Sciatic nerve (tissue), 2 donors: ENCODE measurements at places on chromosomes 6 and 20.

DNA sequence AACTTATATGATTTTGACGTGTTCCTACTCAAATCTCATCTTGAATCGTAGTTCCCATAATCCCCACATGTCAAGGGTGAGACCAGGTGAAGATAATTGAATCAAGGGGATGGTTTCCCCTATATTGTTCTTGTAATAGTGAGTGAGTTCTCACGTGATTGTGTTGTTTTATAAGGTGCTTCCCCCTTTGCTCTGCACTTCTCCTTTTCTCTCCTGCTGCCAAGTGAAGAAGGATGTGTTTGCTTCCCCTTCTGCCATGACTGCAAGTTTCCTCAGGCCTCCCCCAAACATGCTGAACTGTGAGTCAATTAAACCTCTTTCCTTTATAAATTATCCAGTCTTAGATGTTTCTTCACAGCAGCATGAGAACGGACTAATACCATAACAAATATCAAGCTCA is 83.2 kb downstream of the MANEA start:
- no peak for DNase-seq

DNA sequence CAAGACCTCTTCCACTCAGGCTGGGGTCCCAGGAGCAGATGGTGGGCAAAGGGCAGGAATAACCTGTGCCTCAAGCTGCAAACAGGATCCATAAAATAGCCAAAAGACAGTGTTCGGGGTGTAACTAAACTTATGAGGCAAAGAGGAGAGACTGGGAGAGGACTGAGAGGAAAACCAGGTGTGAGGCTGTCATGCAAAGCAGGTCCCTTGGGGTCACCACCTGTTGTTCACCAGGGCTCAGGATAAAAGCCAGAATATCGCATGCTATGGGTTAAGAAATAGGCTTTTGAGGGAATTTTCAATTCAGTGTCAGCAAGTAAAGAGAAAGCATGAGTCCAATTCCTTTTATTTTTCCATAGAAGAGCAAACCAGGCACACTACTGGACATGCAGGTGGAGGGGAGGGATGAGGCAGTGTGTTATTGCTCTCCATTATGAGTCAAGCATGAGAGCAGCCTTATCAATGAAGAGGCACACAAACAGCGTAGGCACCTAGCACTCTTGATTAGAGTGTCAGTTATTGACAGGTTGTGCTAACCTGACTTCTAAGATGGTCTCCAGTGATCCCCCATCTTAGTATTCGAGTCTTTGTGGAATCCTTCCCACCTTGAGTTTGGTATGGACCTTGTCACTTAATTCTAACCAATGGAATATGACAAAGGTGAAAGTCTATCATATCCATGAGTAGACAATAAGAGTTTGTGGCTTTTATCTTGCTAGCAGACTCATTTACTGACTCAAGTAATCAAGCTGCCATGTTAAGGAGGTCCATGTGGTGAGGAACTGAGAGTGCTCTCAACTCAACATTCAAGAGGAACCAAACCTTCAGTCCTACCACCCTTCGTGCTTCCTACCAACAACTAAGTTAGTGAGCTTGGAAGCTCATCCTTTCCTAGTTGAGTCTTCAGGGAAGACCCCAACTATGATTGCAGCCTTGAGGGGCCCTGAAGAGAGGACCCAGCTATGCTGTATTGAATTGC is 18.8 kb downstream of the HLA-E start:
- no peak for DNase-seq

DNA sequence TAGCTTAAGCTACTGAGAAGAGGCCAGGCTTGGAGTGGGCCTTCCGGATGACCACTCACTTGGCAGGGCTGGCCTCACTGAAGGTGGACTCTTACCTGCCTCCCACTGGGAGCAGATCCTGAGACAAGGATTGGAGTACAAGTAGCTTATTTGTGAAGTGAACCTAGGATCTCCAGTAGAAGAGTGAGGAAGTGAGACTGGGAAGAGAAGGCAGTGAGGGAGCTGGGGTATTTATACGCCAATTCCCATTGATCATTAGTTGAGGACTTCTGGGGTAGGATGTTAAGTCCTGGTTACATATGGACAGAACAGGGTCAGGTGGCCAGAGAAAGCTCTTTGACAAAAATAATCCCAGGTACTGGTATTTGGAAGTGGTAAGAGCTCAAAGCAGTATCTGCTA is 32.3 kb upstream of the RNF24 start:
- DNase-seq, result no peak

GRCh38 chr20:64009811-64010387 is 26.1 kb upstream of the C20orf204 start:
- DNase-seq, result no peak

- DNase-seq, result no peak
These were observed 3.8 kb upstream of the E2F1 start for GRCh38 chr20:33689973-33690372.

DNA sequence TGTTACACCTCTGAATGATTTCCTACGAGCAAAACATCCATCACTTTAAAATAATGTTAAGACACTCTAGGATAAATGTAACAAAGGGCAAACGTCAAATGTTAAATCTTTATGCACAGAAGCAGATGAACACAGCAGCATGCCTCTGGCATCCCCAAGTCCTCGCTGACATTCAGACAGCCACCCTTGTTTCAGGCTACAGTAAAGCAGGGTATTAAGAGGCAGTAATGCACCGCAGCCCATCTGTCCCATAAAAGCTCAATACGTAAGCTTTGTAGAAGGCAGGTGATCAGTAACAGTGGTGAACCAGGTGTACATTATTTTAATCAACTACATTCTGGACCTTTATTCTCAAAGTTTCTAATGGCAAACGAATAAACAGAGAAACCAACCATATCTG is 64.8 kb downstream of the PPP1R3G start:
- no peak for DNase-seq

DNA sequence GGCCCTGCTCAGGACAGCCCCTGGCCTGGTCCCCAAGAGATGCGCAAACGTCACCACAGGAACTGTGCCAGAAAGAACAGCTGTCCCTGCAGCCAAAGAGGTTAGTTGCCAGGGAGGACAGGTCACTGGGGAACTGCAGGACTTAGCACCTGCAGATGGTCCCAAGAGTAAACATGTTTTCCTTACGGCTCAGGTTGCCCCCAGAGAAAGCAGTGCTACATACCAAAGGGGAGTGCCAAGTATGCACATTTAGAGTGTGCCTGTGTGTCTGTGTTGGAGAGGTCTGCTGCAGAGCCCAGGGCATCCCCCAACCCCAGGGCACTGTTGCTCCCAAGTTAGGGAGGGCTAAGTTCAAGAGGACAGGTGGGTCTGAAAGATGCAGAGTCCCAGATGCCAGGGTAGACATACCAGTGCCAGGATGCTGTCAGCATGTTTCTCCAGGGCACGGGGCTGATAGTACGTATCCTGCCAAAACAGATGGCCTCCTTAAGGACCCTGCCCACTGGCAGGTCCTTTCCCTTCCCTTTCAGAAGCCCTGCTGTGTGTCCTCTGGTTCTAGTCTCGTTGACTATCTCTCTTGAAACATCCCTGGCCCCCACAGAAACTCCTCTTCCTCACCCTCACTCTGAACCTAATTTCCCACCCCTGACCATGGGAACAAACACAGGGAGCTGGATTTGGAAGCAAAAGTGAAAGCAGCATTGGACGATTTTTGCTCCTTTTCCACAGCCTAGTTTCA is 1.3 kb downstream of the ABHD16A start:
- no peak for DNase-seq

- DNase-seq, result no peak
These were observed 1.3 kb downstream of the TAPBP start for GRCh38 chr6:33312361-33313104.

DNA sequence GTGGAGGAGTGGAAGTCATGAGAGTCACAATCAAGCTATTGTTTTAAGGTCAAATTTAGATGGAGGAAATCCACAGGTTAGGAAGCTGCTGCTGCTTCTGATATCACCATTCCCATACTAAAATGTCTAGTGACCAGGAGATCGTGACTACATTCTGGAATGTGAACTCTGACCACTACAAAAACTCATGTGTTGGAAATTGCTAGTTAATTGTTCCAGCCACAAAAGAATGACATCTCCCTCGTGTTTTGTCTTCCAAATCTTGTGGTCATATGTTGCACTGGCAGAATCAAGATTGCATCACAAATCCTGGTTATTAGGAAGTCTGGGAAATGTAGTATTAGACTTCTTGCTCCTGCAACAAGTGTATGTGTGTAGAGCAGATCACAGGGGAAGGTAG is 441.9 kb downstream of the CD109 start:
- no peak for DNase-seq

GRCh38 chr20:17759449-17759848 is 59.7 kb downstream of the BANF2 start:
- no peak for DNase-seq

GRCh38 chr6:3032986-3033385 is 33.3 kb downstream of the NQO2 start:
- no peak for DNase-seq

DNA sequence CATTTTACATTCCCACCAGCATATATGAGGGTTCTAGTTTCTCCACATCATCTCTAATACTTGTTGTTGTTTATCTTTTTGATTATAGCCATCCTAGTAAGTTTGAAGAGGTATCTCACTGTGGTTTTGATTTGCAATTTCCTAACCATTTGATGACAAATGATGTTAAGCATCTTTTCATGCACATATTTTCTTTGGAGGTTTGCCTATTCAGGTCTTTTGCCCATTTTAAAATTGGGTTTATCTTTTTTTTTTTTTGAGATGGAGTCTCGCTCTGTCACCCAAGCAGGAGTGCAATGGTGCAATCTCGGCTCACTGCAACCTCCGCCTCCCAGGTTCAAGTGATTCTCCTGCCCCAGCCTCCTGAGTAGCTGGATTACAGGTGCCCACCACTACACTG is 4.0 kb downstream of the RBCK1 start:
- DNase-seq, result no peak

DNA sequence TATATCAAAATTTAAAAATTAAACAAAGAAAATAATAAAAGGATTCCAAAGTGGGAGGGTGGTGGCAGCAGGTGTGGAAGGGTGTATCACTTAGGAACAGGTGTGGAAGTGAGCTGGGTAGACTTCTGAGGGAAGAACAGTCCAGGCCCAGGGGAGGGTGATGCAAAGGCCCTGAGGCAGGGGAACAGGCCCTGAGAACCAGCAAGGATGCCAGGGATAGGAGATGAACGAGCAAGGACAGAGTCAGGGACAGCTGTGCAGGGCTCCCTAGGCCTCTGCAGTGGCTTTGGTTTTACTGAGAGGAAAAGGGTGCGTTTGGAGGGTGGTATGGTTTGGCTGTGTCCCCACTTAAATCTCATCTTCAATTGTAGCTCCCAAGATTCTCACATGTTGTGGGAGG is 9.4 kb upstream of the RAET1E start:
- DNase-seq, result no peak

GRCh38 chr6:126035764-126036163 is 49.4 kb downstream of the TRMT11 start:
- no peak for DNase-seq

DNA sequence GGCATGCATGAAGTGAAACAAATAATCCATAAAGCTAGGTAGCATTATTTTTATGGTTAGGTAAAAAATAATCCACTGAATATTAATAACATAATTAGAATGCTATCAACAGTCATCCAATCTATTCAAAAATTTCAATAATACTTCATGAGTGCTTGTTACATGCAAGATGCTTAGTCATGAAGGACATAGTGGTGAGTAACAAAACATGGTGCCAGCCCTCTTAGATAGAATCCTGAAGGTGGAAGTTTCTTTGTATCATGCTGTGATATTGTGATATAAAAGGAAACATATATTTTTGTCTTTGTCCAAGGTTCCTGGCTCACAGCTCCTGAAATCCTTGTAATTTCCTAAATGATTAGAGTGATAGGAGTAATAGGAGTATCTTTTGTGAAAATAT is 14.9 kb downstream of the RCAN2 start:
- no peak for DNase-seq

GRCh38 chr6:137693711-137694110 is 173.3 kb upstream of the TNFAIP3 start:
- DNase-seq, result no peak

DNA sequence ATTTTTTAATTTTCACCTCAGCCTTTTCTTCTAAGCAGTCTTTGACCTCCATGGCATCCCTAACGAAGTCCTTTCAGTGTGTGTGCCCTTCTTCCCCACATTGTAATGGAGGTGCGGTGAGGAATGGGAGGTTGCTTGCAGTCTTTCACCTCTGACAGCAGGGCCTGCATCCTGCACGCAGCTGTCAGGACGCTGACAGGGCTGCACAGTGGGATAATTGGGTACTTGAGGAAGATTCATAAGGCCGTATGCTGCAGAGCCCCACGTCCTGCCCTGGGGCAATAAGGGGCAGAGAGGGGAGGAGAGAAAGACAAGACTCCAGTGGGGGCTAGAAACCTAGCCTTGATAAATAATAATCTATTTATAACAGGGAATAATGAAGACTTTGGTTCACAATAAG is 184.7 kb downstream of the SAMD5 start:
- DNase-seq, result no peak

- DNase-seq, result no peak
These were observed 34.5 kb upstream of the HBS1L start for GRCh38 chr6:135088818-135089809.

GRCh38 chr20:38872491-38873049 is 53.6 kb upstream of the FAM83D start:
- no peak for DNase-seq

- no peak for DNase-seq
These were observed 1.2 kb downstream of the ALDH8A1 start for GRCh38 chr6:134948691-134949090.

GRCh38 chr6:2794171-2794730 is 29.1 kb downstream of the WRNIP1 start:
- DNase-seq, result no peak

DNA sequence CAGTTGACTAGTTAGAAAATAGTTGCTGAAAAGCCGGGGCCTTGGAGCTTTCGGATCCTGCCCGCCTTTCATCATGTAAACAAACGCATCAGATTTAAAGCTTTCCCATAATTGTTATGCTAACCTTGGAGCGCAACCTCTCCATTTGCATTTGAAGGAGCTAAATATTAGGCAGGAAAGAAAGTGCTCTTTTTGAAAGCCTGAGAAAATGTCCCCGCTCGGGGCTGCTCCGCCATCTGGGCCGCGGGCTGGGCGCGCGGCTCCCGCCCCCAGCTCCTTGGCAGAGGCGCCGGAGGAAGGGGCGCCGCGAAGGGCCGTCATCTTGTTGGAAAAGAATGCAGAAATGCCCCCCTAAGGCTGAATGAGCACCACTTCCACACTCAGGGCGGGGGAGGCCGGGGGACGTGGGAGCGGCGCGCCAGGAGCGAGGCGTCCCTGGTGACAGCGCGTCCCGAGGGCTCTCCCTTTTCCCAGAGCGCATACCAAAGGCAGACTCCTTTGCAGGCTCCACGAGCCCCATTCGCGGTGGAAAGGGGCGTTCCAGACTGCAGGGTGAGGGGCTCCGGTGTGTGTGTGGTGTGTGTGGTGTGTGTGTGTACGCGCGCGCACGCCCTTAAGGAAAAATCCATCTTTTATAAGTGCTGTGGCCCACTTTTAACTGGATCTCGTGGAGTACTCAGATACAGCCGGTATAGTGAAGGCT is 145.6 kb upstream of the ID4 start:
- DNase-seq, result no peak

DNA sequence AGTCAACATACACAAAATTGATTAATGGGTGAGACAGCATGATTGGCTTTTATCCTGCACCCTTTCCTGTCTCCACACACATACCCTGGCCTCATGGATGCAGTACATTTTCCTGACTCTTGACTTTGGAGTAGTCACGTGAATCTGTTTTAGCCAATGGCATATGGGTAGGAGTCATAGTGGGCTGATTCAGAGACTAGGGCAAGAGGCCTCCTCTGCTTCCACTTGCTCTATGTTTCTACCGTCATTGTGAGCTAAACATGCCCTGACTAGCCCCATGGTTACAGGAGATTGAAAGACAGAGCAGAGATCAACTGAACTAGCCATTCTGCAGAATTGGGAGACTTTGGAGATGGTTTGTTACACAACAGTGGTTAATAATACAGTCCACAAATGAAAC is 850.0 kb downstream of the DHX35 start:
- no peak for DNase-seq
